Activated CD4-positive, alpha-beta T cell treated with anti-CD3 and anti-CD28 coated beads, Interleukin-2, amount 50 U/mL, for 4 hours (primary cell): ENCODE measurements at places on chromosomes 1 and 21.

GRCh38 chr1:181204530-181204929 lies 116.0 kb downstream of the IER5 start:
- no peak for DNase-seq

- no peak for DNase-seq
Observed at GRCh38 chr1:168772428-168773060, 43.5 kb upstream of the DPT start.

DNA sequence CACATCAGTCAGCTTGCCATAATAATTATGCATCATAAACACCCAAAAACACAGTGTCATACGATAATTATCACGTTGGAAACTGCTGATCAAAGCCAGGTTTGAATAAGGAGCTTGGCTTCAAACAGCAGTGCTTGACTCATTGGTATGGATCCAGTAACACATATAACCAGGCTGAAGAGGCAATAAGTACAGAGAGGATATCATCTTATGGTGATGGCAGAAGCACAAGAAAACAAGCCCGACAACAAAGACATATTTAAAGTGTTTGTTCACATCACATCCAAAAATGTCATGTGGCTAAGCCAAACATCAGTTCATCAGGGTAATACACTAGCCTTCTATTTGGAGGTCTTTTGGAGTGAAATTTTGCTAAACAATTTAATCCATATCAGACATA lies 389.7 kb downstream of the NCAM2 start:
- DNase-seq: no peak

DNA sequence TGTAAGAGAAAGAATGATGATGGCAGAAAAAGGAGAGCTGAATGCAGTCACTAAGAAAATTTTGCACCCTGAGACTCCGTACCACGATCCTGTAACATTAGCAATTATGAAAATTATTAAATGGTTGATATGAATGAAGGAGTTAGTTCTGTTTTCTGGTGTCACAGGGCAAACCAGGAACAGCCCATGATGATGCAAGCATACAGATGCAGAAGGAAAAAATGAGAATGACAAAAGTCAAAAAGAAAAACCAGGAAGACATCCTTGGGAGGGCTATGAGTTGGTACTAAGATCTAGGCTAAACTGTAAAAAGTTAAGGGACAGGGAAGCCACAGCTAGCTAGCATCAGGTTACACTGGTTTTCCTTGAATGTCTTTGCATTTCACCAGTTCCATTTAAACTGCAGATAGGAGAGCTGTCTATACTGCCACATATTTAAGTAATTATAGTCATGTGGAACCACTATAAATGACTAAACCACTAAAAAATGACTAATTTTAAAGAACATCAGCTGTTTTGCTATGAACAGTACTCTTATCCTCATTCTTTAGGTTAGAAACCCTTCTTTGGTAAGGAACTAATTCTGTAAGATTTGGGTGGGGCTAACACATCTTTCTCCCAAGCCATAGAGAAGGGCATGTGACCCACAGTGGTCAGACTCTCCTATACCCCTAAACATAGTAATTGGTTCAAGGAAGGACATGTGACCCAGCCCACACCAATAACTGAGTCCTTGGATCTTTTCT lies 11.4 kb downstream of the DOCK7 start:
- DNase-seq: no peak

- no peak for DNase-seq
Observed at GRCh38 chr1:10917513-10918454, 94.7 kb upstream of the TARDBP start.
